Posterior cingulate gyrus (tissue), 11 donors: ENCODE measurements at places on chromosomes 5 and 9.

DNA sequence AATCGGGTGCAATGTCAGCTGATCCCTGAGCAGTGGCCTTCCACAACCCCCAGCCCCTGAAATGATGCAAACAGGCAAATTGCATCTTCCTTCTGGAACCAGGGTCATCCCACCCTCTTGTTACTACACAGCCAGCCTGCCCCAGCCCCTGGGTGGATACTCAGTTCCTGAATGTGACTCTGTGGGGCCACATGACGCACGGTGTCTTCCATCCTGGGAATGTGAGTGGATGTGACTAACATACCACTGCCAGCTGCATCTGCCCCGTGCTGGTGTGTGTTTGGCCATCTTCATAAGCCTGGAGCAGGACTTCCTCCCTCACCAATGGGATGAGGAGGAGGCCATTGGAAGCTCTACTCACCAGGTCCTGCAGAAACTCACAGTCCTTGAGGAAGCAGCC, 257.9 kb upstream of the ADAMTS16 start:
- DNase-seq: no peak

GRCh38 chr9:6968271-6968670, 210.5 kb downstream of the KDM4C start:
- DNase-seq: no peak

GRCh38 chr9:99253134-99253533, 31.1 kb downstream of the SEC61B start:
- no peak for DNase-seq

DNA sequence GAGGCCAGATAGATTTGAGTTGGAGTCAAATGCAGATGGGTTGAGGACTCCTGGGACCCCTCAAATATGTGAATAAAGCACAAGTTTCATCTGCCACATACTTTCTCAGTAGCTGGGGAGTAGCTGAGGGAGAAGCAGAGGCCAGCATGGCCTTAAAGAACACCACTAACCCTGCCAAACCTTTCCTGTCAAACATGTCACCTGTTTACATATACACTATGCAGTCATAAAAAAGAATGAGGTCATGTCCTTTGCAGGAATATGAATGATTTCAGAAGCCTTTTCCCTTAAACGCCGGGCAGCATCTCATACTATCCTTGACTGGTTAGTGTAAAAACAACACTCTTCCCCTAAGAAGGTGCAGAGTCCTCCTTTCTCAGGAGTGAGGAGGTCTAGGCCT, 25.2 kb upstream of the HSD17B4 start:
- no peak for DNase-seq

DNA sequence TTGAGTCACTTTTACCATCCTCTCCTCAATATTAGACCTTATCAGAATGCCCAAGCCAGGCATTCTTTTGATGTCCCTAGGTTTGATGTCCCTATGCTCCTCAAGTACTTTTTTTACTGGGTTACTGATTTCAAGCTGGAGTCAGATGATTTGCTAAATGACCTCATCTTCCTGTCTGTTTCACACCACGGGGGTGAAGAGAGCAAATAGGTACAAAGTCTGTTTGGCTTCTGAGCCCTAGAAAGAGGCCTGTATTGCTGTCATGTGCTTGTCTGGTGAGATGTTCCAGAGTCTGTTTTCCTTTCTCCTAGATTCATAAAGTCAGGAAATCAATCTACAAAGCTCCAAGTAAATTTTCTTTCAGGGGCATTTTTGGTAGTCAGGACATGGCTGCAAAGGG, 12.7 kb upstream of the DAB2 start:
- DNase-seq: no peak

DNA sequence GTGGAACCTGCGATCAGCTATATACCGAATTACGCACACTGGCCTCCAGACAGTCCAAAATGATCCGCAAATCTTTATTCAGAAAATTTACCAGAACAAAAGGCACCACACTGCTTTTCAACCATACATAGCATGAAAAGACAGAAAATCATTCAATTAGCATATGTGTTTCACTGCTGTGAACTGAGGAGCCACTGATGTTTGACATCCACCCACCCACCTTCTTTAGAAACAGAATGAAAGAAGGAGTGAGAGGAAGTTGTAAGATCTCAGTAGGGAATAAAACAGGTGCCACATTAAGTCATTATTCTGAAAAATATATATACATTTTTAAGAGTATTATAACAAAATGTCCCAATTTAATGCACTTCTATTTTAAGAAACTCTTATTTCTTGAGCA, 156.8 kb downstream of the NFIB start:
- no peak for DNase-seq

- DNase-seq: no peak
These were observed 260.1 kb upstream of the RGMB start for GRCh38 chr5:98513380-98513779.

GRCh38 chr9:18360005-18360404, 113.9 kb upstream of the ADAMTSL1 start:
- no peak for DNase-seq

DNA sequence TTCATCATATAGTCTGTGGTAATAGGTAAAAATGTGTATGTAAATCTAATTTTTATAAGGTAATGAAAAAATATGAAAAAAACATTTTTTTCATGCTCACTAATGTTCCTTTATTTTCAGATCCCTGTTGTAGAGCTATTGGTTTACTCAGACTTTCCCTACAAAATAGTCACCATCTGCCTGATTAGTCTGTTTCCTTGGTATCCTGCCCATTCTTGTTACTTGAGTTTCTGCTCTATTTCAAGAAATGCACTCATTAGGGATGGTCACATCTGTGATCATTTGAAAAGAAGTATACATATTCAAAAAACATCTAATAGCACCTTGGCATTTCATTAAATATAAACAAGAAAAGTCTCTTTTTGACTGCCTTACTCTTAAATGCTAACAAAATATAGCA, 21.6 kb upstream of the RASA1 start:
- no peak for DNase-seq

DNA sequence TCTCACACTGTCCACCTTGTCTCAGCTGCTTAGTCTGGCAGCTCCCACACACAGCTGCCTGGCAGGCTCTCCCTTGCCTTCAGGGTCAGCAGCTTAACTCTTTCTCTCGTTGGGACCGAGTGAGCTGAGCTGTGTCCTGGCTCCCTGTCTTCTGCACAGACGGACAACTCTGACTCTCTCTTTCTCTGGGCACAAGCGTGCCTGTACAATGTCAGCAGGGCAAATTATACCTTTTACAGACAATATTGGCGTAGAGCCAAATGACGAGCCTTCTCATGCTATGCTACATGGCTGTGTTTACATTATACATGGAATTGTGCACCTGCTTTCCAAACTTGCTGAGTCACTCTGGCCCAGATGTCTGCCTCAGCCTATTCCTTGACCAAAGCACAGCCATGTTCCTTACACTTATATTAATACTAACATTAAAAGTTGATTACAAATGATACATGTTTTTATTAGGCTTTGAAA, 188.6 kb downstream of the CYLC2 start:
- no peak for DNase-seq

- DNase-seq: no peak
These were observed 10.3 kb downstream of the TRMO start for GRCh38 chr9:97911970-97912369.

- no peak for DNase-seq
These were observed 65.1 kb upstream of the DNAH5 start for GRCh38 chr5:14009575-14009974.

GRCh38 chr5:159844267-159845121, 71.8 kb upstream of the ADRA1B start:
- DNase-seq: no peak

DNA sequence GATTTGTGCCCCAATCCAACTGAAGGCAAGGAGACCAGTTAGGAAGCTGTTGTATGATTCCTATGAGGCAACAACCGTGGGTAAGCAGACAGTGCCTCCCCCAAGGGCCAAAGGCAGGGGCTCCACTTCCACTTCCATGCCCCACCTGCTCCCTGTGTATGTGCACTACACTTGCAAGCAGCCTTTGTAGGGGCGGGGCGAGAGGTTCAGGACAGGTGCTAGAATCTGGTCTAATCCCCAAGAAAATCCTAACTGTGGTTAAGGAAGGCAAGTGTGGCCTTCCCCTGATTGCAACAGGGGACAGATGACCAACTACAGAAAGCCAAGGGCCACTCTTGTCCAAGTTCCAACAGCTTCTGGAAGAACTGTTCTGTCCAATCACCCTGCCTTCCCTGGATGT, 41.7 kb downstream of the B4GALT1 start:
- no peak for DNase-seq

DNA sequence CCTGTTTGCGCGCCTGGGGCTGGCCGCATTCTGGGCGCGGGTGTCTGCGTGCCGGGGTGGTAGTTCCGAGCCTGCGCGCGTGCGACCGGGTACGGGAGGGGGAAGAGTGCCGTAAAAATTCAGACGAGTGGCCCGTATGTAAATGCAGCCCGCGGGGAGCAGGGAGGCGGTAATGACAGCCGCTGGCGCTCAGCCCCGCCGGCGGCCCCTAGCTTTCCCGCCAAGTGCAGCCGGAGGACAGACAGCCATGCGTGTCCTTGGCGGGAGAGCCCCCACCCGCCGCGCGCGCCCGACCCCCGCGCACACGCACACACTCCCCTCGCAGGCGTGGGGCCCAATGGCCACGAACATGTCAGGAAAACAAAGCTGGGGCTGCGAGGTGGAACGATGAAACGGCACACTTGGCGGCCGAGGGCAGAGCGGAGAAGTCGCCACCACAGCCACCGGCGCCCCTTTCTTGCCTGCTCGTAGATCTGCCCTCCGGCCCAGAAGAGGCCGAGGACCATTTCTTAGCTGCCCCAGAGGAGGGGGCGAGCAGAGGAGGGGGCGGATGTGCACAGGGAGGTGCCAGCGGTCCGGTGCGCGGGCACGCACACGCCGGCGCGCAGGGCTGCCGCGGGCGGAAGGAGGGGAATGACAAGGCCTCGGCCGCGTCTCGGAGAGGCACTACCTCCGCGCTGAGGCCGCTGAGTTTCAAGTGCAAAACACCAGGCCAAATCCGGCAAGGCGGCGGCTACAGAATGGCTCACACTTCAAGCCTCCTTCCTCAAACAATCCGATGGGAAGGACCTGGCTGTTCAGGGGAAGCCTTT, 208.4 kb downstream of the MEF2C start:
- DNase-seq: peak; percentile 84

DNA sequence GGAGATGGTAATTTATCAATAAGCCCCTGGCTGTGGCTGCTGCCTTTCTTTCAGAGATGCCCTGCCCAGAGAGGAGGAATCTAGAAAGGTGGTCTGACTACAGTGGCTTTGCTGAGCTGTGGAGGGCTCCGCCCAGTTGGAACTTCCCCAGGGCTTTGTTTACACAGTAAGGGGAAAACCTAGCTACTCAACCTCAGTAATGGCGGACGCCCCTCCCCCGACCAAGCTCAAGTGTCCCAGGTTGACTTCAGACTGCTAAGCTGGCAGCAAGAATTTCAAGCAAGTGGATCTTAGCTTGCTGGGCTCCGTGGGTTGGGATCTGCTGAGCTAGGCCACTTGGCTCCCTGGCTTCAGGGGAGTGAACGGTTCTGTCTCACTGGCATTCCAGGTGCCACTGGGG, 865.4 kb upstream of the ACO1 start:
- DNase-seq: no peak
